ENCODE measurements at places on chromosomes 13 and 19.

GRCh38 chr19:49205114-49205513 lies 47.5 kb downstream of the TRPM4 start:
- DNase-seq: no peak

- no peak for DNase-seq
These were observed 12.0 kb downstream of the CERS4 start for GRCh38 chr19:8221161-8221560.

DNA sequence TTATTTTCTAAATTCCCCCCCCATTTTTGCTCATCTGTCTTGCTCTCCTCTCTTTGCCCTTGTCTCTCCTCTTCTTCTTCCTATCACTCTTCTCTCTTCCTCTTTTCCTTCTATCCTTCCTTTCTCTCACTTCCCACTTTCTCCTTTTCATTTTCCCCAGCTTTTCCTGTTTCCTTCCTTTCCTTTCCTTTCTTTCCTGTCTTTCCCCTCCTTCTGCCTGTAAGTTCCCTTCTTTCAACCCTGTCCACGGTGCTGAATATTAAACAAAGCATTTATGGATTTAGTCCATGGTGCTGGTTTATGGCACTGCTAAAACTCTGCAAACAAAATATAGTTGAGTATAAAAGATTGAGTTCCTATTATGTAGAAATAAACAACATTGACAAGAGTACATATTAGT lies 27.6 kb downstream of the SCEL start:
- no peak for DNase-seq

DNA sequence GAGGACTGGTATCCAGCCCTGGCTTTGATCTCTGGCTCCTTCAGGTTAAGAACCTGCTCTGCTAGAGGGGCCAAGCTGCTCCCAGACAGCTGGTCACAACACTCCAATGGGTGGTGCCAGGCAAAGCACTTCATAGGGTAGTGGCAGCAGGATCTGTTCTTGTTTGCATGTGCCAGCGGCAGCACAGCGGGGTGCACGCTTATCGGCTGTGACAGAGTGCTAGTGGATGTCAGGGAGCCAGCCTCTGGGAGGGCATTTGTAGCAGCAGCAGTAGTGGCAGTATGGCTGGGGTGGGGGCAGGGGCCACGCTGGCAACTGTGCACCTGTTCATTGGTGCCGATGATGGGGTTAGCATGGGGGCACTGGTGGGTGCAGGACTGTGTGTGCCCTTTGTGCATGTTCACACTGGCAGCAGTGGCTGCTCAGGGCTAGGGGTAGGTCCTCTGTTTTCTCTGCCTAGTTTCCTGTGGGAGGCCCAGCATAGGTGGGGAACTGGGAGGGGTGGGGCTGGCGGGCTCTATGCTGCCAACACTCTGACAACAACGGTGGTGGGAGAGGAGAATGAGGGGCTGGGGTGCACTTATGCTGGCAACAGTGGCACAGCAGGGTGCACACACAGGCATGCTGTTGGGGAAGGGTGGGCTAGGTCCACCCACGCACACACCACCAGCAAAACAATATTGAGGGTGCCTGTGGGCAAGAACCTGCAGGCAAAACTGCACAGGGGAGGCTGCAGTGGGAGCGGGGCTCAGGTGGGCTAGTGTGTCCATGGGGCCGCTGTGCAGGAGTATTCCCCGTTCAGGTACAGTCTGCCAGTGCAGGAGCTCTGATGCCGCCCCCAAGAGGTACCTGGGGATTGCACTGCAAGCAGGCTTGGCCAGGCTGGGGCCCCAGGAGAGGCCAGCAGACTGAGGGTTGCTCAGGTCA lies 19.3 kb downstream of the AP1M1 start:
- DNase-seq: no peak

DNA sequence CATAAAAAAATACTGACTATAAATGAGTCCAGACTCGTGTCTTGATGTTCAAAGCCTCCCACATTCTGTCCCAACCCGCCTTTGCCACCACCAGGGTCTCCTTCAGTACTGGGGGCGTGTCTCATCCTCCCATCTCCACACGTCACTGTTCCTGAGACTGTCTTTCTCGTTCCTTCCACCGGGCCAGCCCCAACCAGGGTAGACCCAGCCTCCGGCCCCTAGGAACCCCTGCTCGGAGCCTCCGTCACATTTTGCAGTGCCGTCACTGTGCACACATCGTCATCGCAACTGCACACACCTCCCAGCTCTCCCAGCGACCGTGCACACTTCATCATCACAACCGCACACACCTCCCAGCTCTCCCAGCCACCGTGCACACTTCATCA lies 73.4 kb downstream of the SPACA7 start:
- DNase-seq: no peak

DNA sequence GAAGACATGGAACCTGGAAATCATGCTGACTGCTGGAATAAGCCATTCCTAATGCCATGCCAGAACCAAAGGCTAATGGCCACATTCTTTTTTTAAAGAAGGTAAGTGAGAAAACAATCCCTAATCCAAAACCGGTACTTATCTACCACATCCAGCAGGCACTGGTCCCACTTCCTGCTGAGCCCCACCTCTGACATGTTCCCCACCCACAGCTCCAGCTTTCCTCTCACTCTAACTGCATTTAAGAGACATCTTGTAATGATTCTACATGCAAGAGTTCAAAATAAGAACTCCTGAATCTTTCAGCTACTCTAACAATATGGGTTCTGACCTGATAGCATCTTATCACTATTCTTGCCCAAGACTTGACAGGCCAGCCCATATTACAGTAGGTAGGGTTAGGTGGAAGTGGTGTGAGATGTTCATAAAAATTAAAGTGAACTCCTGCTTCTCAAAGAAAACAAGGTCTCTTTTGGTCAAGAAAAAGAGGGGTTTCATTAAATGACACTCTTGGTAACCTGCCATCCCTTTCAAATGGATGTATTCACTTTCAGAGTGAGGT lies 41.9 kb downstream of the N4BP2L2 start:
- no peak for DNase-seq

DNA sequence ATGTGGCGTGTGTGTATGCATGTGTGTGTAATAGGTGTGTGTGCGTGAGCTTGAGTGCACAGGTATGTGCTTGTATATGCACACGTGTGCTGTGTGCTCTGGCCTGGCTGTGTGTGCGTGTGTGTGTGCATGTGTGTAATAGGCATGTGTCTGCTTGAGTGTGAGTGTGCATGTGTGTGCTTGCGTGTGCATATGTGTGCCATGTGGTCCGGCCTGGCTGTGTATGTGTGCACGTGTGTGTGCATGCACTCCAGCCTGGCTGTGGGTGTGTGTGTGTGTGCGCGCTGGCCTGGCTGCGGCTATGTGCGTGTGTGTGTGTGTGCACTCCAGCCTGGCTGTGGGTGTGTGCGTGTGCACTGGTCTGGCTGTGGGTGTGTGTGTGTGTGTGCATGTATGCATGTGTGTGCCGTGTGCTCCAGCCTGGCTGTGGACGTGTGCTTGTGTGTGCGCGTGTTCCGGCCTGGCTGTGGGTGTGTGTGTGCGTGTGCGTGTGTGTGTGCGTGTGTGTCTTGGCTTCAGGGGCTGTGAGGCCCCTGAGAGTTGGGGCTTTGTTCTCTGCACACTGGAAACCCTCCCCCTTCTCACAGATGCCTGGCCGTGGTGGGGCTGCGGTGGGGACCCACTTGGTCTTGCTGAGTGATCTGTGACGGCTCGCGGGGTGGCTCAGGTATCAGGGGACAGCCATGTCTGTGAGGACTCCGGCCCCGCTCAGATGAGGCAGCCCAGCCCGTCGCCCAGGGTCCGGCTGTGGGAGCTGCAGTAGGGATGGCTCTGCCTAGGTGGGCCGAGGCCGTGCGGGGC lies 8.2 kb downstream of the SPPL2B start:
- no peak for DNase-seq

GRCh38 chr13:50104493-50104892 lies 89.2 kb downstream of the KCNRG start:
- no peak for DNase-seq

DNA sequence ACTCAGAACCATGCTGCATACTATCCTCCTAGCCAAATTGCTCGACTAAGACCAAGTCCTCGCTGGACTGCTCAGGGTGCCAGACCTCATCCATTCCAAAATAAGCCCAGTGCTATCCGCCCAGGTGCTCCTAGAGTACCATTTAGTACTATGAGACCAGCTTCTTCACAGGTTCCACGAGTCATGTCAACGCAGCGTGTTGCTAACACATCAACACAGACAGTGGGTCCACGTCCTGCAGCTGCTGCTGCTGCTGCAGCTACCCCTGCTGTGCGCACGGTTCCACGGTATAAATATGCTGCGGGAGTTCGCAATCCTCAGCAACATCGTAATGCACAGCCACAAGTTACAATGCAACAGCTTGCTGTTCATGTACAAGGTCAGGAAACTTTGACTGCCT lies 1.5 kb downstream of the PABPC3 start:
- DNase-seq: no peak

- no peak for DNase-seq
These were observed 30.8 kb downstream of the SOX1 start for GRCh38 chr13:112097770-112098169.

GRCh38 chr13:46516599-46517338 lies 36.2 kb upstream of the LRCH1 start:
- no peak for DNase-seq

GRCh38 chr13:69660155-69660554 lies 447.5 kb upstream of the ATXN8OS start:
- no peak for DNase-seq

DNA sequence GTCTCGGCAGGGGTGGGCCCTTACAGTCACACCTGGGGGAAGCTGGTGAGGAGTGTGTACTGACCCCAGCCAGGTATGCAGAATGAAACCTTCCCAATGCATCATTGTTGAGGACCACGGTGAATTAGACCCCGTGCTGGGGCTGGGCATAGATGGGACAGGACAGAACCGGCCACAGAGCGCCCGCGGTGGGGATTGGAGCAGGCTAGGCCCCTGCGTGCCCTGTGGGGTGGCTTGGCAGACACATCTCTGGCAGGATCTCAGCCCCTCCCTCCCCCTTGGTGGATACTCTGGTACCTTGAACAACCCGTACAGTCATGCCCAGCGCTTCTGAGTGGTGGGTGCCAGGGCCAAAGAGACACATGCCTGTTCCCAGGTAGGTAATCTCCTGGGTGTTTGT lies 200.6 kb downstream of the TEX29 start:
- DNase-seq: no peak

- DNase-seq: no peak
These were observed 754.0 kb downstream of the DIAPH3 start for GRCh38 chr13:59409634-59410200.

Data from cerebellar nuclear complex (tissue), 1 donor.